ENCODE measurements at places on chromosomes 7 and 10.

DNA sequence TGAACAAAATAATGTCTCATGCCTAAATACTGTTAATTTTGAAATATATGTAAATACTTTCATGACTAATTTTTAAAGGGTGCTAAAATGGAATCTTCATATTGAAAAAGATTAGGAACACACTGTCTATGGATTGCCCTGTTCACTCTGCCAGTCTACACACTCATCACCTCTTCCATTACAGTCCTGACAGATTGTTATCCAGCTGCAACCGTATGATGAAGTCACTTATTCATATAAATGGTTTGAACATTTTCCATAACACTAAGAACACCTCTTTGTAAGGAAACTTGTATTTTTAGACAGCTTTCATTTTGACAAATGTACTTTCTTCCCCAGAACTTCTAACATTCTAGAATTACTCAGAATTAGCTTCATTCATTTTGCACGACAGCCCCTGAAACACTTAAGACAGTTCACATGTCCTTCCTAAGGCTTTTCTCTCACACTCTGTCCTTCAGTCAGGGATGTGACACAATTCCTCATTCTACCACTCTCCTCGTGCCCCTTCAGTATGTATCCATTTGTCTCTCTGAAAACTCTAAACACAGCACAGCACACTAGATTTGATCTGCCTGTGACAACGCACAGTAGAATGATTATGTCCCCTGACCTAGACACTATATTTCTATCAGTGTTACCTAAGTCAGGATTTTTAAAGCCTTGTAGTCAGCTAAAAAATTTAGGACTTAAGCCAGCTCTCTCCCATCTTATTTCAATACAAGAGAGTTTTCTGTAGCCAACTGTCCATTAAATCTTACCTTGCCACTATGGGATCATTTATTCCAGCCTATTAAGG is 71.9 kb downstream of the ORC5 start:
- DNase-seq, result no peak

DNA sequence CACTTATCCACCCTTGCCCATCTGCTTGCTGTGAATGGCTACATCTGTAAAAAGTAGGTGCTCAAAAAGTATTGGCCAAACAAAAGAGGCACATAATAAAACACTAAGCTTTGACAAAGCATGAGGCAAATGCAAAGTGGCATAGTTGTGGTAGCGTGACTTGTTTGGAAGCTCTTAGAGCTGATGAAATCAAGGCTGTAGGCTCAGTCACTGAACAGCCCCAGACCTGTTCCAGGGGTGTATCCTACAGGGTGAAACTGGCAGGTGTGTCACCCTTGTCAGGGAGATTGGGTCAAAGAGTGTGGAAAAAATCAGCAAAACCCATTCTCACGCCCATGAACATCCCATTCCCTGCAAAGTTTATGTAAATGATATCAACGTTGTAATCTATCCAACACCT is 427.4 kb downstream of the PLXNA4 start:
- no peak for DNase-seq

DNA sequence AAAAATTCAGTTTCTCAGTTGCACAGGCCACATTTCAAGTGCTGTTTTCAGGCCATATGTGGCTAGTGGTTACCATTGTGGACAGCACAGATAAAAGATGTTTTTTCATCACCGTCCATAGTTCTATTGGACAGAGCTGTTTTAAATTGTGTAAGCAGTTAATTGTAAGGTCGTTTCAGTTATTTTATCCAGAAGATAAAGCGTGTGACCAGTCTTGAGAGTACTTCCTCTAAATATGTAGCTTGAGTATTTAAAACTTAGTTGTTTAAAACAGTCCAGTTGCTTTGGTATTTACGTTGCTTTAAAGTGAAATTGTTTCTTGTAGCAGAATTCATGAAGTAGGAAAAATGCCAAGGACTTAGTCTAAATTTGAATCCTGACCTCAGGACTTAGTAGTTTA is 66.9 kb downstream of the ZNRF2 start:
- DNase-seq, result no peak

DNA sequence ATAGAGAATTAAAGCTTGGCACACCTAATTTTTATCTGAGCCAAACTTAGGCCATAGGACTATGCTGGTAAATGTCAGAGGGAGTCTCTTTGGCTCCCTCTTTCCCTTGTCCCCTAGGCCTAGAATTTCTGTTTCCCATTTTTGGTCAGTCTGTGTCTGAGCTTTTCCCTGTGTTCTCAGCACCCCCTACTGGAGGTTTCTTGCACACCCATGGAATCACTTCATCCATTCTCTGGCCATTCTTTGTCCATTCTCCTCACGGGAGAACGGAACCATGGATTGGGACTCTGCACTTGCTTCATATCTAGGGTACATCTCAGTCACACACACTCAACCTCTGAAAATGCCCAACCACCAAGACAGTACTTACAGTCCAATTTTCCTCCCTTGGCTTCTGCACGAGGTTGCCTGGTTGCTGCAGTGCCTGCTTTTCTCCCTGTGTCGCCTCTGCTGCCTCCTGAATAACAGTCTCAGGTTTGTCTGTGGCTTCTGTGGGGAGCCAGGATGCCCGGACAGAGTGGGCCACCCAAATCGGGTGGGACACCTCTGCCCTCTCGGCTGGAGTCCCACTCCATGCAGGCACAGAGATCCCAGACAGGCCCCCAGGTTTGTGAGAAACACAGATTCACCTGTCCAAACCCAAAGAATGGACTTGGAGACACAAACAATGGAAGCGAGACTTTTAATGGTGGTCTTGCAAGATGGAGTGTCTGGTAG is 35.1 kb upstream of the DNAH11 start:
- no peak for DNase-seq

DNA sequence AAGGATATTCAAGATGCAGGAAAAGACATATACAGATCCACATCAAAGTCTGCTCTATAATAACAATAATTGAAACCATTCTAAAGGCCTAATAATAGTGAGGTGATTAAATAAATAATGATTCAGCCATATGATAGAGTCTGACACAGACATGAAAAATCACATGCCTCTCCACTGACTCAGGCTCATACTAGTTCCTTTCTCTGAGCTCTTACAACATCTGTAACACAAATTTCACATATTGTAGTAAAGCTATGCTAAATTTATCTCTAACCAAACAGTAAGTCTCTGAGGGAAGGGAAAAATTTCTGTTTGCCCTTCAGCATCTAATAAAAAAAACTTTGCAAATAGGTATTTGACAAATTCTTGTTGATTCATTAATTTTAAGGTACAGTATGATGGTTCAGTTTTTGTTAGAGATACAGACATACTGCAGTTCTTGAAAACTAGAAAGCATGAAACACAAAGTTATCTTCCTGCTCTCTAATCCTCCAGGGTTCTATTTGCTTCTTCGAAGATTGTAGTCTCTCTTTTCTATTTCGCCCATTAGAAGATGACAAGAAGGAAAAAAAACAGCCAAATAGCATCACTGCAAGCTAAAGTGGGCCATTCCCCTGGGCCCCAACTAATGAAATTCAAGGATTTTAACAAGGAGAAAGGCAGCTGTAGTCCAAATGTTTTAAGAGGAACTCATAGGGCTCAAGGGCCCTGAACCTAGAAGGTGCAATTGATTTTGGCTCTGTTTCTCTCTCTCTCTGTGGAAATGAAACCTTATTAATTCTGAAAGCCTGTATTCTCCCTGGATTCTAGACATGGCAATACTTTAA is 53.9 kb downstream of the CUBN start:
- DNase-seq, result no peak

DNA sequence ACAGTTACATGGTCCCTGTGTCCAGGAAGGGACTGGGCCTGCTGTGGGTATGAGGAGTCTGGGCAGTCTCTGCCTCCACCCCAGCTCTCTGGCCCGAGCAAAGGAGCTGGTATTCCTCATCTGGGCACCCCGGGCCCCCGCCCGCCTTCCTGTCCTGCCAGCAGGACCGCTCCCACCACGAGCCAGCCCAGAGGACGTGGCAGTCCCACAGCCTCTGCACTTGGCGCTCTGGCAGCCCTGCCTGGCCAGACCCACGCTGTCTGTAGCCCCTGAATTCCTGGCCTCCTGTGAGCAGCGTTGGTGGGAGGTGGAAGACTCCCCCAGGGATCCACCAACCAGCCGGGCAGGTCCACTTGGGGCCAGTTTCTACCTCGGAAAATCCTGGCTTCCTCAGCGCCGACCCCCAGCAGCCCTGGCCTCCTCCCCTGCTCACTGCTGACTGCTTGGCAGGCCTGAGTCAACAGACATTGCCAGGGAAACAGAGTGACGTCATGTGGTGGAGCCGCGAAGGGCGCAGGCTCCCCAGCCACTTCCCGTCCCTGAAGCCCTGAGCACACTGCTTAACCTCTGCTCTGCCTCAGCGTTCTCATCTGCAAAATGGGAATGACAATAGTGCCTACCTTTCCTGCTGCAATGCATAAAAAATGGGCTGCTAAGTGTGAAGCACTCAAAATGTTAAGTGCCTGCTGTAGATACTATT is 21.6 kb upstream of the LIMK1 start:
- peak; percentile 70 for DNase-seq

DNA sequence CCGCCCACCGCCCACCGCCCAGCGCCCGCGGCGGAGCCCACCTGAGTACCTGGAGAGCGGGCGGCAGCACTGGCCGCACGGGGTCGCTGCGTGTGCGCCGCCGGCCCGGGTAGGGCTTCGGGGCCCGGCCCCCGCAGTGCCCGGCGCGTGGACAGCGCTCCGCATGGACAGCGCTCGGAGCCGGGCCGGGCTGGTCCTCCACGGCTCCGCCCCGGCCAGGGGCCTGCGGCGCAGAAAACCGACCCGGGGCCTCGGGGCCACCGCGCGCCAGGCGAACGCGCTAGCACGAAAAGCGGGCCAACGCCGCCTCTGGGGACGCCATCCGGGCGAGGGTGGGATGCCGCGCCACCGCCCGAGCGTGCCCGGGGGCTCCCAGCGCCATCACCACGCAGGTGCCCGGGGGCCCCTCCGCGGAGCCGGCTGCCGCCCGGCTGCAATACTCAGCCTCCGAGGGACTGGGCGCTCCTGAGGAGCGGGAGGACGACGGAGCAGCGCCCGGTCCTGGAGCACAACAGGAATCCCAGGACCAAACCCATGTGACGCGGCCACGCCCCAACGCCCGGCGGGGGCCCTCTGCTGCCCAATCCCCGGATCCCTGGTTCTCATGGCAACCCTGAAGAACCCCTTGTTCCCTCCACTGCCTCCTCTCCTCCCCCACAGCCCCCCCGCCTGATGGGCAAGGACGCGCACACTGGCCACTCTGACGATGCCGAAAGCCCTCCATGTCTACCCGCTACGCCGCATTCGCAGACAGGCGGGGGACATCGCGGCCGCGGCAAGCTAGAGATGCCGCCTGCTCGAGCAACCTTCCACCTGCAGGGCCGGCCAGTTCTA is at the start of gene GRB10:
Gene GRB10 (minus strand): TSS at position 522 of the 834 bp plus-strand sequence. CDS start 50,574 bp downstream, outside the sequence.
- no peak for DNase-seq

- DNase-seq, result no peak
Measured at GRCh38 chr7:128839751-128840177, 9.6 kb downstream of the FLNC start.

DNA sequence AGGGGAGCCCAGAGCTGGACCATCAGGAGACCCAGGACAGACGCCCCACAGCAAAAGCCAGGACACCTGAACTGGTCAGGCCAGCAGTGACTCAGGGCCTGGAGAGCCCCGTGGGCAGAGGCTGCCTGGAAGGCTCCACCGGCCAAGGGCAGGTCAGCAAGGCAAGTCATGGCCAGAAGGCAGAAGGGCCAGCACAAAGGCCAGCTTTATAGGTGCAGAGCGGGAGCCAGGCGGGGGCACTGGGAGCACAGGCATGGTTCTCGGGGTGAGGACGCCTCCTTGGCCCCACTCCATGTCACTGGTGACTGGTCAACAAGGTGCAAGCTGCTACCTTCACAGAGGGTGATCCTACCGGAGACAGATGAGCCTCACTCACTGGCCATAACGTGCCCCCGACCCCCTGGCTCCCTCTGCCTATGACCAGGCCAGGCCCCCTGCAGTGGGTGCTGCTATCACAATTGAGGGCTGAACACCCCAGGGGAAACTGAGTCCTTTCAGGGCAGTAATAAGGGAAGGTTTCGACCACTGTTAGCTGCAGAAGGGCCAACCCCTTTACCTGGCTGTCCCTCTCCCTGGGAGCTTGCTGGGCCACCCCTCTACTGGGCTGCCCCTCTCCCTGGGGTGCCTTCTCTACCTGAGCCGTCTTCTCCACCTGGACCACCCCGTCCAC is 317.4 kb downstream of the PTPRN2 start:
- no peak for DNase-seq

GRCh38 chr7:148162808-148163207 is 427.8 kb upstream of the C7orf33 start:
- DNase-seq, result no peak

- no peak for DNase-seq
Measured at GRCh38 chr7:51297986-51298385, 18.6 kb downstream of the COBL start.

GRCh38 chr7:31109751-31110150 is 57.6 kb downstream of the ADCYAP1R1 start:
- DNase-seq, result no peak

- peak; percentile 44 for DNase-seq
Measured at GRCh38 chr10:8137272-8137681, 82.8 kb downstream of the GATA3 start.

- no peak for DNase-seq
Measured at GRCh38 chr7:85474234-85474633, 287.4 kb upstream of the SEMA3D start.

DNA sequence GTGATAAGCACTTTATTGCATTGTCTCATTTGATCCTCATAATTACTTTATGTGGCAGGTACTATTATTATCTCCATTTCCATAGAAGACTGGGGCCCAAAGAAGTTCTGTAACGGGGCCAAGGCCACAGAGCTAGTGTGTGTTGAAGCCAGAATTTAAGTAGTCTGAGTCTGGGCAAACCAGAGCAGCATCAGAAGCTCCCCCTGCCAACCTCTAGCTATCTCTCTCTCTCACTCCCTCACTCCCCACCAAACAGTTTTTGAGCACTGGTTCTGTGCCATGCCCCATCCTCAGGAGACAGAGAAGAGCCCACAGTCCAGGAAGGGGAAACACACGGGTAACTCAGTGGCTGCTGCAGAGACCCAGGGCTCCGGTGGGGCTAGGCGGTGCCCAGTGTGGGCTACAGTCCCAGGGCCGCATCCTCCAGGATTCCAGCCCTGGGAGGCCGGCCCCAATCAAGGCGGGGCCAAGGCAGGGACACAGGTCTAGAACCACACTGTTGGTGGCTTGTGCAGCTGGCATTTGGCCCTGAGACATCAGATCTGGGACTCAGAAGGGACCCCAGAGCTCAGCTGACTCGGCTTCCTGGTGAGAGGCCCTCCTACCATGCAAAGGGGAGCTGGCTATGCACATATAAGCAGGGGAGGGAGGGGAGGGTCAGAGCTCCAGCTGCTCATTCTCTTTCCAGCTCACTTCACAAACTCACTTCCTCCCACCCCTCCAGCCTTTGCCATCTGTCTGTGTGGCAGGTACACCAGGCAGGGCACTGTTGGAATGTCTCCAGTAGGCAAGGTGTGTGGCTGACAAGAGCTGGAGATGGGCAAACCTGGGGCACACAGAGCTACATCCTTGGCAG is 34.4 kb downstream of the COL13A1 start:
- no peak for DNase-seq

- no peak for DNase-seq
Measured at GRCh38 chr10:88066876-88067275, 203.5 kb downstream of the PTEN start.

- no peak for DNase-seq
Measured at GRCh38 chr10:113042868-113043267, 92.8 kb downstream of the TCF7L2 start.

GRCh38 chr10:29838539-29838938 is 203.8 kb upstream of the SVIL start:
- no peak for DNase-seq

Data from activated effector memory CD4-positive, alpha-beta T cell treated with Interleukin-2 at 50 U/mL for 16 hours (primary cell).